EL (cell line): ENCODE measurements at places on chromosomes 16 and 17.

DNA sequence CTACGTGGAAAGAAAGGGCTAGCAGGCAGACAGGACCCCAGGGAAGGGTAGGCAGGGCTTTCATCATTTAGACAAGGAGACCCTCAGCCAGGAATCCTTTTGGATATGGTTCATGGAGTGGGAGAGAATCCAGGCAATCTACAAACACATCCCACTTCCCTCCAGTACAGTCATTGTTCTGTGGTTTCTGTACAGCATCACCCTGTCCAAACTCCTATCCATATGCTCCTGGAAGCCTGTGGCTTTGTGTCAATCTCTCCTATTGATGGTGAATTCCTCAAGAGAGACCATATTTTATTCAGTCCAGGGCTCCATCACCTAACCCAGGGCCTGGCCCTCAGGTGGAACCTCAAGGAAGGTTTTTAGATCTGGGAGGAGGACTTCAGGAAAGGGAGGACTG is 99.2 kb downstream of the SPACA3 start:
- no peak for DNase-seq

- no peak for DNase-seq
Observed at GRCh38 chr16:16100631-16101030, 122.7 kb downstream of the ABCC6 start.

GRCh38 chr17:74859459-74860228 is at the start of gene GRIN2C:
TSS of gene GRIN2C (minus strand) at chr17:74859885. CDS start at chr17:74855092, 4,793 bp downstream.
- no peak for DNase-seq

GRCh38 chr17:10107316-10108165 is 90.9 kb downstream of the GAS7 start:
- no peak for DNase-seq

GRCh38 chr16:89364606-89365005 is 125.8 kb downstream of the ANKRD11 start:
- peak; percentile 32 for DNase-seq

GRCh38 chr17:66620528-66620927 is 214.4 kb upstream of the CACNG5 start:
- peak; percentile 17 for DNase-seq

GRCh38 chr16:77539421-77540034 is 104.7 kb upstream of the ADAMTS18 start:
- no peak for DNase-seq

- no peak for DNase-seq
Observed at GRCh38 chr16:69924041-69924775, 26.9 kb upstream of the CLEC18A start.

DNA sequence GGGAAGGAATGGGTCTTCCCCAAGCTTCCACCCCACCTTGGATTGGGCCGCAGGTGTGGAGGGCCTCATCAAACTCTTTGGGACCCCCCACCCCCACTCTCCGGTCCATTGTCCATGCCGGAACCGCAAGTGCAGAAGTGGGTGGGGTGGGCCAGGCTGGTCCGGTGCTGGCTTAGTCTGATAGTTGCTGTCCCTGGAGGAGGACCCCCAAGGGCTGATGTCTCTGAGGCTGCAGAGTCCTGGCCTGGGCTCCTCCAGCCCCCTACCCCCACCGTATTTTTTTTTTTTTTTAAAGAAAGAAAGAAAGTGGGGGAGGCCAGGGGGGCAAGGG is 7.1 kb upstream of the ATXN7L3 start:
- DNase-seq: no peak

DNA sequence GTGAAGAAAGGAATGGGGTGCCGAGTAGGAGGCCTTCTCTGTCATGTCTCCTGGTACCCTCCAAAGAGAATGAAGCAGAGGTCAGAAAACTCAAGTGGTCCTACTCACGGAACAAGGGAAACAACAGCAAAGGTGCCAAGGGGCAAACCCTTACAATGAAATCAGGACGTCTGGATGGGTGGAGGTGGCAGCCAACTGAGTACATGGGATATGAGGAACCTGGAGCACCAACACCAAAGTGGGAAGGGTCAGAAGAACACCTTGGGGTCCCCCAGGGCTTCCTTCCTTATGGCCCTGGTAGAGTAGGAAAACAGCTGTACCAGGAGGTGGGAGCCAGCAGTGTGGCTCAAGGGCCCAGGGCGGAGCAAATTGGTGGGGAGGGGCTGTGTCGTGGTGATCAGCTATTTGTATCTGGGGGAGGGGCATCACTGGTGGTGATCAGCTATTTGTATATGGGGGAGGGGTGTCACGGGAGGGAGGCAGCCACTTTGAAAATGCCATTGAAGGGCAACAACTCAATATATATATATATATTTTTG is 643 bp downstream of the HIGD1B start:
- no peak for DNase-seq

GRCh38 chr17:18144855-18145254 is 36.3 kb downstream of the MYO15A start:
- DNase-seq: peak; percentile 20

DNA sequence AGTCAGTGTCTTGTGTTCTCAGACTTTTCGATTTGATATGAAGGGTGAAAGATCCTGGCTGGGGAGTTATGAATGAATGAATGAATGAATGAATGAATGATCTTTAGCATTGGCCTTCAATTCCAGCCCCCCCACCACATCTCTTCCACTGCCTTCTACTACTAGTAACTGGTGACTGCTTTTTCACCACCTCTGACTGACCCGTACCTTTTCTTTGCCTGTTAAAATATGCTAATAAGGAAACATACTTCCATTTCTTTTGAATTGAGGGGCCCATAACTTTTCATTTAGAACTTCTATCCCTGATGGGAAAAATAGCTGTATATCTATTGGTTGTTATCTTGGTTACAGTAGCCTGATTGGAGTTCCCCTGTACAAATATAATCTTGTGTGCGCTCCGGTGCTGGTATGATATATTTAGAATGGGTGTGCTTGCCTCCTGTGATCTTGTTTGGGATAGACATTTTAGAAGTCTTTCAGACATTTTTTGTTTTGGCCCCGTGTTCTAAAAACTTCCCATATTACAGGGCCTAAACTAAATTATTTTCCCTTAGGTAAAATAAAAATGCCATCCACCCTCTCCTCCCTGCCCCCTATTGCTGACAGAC is 3.4 kb downstream of the LYRM1 start:
- no peak for DNase-seq

GRCh38 chr17:48016112-48016511 is 21.5 kb downstream of the COPZ2 start:
- no peak for DNase-seq

DNA sequence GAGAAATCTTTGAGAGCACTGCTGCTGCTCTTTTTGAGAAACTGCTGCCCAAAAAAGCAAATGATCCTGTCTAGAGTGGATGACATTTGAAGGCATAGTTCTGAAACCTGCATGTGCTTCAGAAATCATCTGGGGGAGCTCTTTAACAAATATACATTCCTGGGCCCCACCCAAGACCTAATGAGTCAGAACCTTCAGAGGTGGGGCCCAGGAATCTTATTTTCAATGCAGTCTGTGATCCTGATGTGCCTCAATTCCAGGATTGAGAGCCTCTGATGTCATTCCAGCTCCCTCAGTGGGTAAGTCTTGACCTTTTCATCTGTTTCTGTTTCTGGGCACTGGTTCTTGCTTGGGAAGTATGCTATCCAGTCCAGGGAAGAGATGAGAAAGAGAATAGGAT is 42.3 kb downstream of the HNF1B start:
- peak; percentile 87 for DNase-seq

DNA sequence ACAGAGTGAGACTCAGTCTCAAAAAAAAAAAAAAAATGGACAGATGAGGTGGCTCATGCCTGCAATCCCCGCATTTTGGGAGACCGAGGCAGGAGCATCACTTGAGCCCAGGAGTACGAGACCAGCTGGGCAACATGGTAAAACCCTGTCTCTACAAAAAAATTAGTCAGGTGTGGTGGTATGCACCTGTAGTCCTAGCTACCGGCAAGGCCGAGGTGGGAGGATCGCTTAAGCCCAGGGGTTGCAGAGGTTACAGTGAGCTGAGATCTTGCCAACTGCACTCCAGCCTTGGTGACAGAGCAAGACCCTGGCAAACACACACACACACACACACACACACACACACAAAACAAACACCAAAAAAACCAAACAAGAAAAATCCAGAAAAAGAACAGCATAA is 7.7 kb upstream of the ENGASE start:
- DNase-seq: no peak

DNA sequence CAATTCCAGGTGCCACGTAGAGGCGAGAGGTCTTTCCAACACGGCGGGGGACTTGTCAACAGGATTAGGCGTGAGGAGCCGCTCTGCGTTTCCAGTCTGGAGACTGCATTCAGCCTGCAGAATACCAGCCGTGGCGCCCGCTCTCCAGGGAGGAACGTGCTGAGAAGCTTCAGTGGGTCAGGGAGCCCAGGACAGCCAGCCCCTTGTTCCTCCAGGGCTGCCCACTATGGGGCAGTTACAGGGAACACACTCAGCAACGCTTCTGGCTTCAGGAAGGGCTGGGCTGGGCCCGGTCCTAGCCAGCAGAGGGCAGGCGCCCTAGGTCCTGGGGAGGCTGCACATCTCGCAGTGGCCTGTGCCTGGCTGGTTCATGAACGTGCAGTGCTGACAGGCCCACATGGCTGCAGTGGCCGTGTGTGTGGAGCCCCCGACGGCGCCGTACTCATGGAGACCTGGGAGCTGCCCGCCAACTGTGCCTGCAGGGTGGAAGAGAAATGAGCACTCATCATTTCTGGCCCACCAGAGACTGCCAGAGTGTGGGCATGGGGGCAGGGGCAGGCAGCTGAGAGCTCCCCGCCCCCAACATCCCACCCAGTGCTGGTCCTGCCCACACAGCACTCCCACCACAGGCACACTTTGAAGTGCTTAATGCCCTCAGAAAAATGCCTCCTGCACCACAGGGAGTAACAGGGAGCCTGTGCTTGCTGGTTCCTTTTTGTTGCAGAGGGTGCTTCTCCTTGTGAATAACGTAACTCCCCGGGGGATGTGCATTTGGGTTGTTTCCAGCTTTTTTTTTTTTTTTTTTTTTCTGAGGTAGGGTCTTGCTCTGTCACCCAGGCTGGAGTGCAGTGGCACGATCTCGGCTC is 7.0 kb upstream of the FAAP100 start:
- DNase-seq: no peak

GRCh38 chr16:65200857-65201256 is 79.0 kb upstream of the CDH11 start:
- no peak for DNase-seq

- DNase-seq: no peak
Observed at GRCh38 chr16:75479421-75479990, 15.0 kb upstream of the TMEM170A start.

DNA sequence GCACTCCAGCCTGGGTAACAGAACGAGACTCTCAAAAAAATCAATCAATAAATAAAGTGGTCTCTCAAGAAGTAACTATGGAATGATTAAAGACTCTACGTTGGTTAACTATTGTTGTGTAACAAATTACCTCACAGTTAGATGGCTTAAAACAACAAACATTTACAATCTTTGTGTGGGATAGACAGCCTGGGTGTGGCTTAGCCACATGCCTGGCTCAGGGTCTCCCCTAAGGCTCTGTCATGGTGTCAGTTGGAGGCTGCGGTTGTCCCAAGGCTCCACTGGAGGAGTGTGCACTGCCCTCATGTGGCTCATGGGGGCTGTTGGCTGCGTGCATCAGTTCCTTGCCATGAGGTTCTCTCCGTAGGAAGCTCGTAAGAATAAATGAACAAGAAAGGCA is 294.5 kb downstream of the SNX29 start:
- DNase-seq: peak; percentile 59

- peak; percentile 56 for DNase-seq
Observed at GRCh38 chr17:31328160-31328535, 6.7 kb upstream of the EVI2A start.

GRCh38 chr16:62963846-62964245 is 927.6 kb upstream of the CDH8 start:
- DNase-seq: no peak

GRCh38 chr17:31596382-31597323 is 205.2 kb downstream of the RAB11FIP4 start:
- DNase-seq: peak; percentile 99

DNA sequence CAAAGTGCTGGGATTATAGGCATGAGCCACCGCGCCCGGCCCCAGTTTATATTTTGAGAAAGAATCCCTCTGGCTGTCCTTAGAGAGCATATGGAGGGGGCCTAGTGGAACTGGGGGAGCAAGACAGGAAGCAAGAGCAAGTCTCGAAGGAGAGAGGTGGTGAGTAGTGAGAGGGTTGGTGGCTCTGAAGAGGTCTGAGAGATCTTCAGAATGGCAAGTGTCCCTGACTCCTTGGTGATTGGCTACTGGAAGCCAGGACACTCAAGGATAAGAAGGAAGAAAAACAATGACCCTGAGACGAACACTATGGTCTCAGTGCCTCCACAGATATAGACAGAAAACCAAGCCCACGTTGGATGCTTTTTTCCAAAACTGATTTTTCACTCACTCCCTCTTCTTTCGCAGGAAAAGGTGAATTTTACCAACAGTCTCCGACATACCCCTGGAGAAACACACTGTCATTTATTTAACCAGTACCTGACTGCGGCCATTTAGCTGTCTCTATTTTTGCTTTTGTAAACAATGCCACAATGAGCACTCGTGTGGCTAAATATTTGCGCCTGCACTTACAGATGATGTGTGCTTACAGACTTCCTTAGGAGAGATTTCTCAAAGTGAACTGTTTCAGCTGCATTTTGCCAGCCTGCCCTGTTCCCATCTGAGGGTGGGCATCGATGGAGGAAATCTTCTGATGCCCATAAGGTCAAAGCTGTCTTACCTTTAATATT is 15.9 kb upstream of the DOK4 start:
- no peak for DNase-seq

DNA sequence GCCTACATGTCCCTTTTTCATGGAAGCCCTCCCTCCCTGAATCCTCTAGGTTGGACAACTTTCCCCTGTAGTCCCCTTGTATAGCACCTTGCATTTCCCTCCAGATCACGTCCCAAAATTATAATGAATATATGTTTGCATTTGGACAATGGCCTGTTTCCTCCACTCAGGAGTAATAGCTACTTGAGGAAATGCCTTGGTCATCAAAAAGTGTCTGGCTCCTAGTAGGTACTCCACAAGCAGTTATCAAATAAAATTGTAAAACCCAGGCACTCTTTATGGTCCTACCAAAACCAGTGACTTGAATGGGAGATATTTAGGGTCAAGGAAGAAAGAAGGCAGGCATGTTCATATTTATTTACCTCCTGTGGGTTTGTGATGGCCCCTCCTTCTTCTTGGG is 59.6 kb downstream of the RBFOX1 start:
- no peak for DNase-seq
